Transverse colon (tissue), 4 donors: ENCODE measurements at places on chromosomes 3 and 15.

DNA sequence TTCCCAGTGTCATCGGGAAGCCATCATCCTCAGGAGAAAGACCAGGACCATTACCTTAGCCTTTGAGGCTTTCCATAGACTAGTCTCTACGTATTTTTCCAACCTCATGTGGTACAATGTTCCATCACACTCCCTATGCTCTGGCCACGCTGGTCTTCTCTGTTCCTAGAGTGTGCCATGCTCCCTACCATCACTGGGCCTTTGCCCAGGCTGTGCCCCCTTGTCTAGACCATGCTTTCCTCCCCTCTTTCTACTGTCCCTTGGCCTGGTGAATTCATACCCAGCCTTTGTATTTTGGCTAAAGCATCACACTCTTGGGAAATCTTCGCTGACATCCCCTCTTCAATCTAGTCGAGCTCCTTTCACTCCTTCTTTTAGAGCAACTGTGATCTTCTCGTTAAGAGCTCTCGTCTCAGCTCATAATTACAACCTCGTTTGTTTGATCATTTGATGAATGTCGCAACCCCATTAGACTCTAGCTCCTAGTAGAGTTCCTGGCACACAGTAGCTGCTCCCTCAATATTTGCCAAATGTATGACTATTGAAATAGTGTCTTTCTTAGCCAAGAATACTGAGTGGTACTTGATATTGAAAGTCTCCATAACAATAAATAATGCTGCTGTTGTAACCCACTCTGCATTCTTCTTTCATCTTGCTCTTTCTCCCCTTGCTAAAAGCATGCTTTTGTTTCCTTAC lies 100.2 kb upstream of the FAM3D start:
- DNase-seq = no peak

GRCh38 chr3:58169371-58169770 lies 41.4 kb downstream of the DNASE1L3 start:
- DNase-seq = no peak

DNA sequence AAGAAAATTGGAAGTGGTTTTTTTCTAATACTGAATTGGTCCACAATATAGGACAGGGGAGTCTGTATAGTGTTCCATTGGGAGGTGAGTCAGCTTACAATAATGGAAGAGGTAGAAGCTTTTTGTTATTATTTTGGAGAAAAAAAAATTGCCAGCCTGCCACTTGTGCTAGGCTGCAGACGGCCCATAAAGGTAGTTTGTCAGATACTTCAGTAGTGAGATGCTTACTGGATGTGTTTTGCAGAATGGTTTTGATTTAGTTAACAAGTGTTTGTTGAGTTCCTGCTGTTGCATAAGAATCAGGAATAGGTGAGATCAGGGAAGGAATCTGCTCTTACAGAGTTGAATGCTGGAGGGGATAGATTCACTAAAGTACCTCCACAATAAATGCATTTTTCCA lies 1.0 kb downstream of the DTWD1 start:
- DNase-seq = no peak

GRCh38 chr3:184592371-184593219 lies 31.0 kb downstream of the EPHB3 start:
- no peak for DNase-seq

GRCh38 chr3:133074977-133075376 lies 36.8 kb downstream of the TMEM108 start:
- no peak for DNase-seq

GRCh38 chr3:127395663-127396355 lies 108.0 kb upstream of the PRR20G start:
- DNase-seq = no peak

DNA sequence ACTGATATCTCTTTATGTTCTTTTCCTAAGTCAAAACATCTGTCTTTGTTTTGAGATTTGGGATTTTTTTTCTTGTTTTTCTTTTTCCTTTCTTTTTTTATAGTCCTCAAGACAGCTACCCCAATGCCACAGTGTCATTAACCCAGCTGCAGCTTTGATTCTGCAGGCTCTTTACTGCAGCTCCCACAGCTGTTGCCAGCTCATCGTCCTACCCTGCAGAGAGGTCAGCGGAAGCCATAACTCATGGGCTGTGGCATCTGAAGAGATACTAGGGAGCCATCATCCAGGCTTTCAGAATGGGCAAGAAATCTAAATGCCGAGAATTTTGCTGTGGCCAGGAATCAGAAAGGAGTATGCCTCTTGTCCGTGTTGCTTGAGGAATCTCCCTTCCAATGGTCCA lies 44.3 kb upstream of the SLC24A5 start:
- DNase-seq = no peak

DNA sequence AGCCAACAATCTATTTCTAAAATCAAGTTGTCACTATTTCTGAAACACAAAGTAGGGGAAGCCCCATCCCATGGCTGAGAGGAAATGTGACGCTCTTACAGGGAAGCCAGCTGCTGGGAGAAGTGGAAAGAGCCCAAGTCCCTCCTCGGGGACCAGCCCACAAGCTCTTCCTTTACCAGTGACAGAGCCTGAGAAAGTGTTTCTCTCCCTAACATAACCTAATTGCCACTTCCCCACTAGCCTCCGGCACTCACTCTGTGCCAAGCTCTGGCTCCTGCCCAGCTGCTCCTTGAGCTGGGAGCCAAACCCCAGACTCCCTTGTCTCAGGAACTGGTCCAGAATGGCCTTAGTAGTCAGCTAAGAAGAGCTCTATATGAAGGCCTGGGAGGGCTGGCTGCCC lies 42.9 kb downstream of the TNFAIP8L3 start:
- peak; percentile 19 for DNase-seq

DNA sequence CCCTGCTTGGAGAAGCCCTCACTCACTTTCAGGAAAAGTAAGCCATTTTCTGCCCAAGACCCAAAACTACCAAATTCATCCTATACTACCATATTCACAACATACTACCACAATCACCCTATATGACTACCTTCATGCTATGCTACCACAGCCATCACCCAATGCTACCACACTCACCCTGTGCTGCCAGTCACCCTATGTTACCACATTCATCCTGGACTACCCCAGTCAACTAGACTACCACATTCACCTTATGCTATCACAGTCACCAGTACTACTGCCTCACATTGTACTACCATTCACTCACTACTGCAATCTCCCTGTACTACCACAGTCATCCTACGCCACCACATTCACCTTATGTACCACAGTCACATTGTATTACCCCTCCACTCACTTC lies 58.4 kb upstream of the CDV3 start:
- DNase-seq = no peak

DNA sequence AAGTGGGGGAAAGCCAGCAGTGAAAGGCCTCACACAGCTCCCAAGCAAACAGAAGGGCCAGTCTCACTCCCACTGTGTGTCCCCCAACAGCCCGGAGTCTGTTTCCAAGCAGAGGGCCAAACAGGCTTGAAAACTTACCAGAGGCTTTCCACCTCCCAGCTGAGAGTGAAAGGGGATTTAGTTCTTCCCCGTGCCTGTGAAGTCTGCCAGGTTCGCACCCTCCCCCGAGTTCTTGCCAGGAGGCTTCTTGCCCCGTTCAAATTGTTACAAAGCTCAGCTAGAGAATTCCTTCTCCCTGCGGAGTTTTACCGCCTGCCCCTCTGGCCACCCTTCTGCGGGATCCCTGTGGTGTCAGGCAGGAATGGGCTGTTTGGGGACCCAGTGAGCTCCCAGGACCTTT lies 68.0 kb upstream of the WNT7A start:
- DNase-seq = no peak

- peak; percentile 35 for DNase-seq
These were observed 13.6 kb downstream of the RARRES1 start for GRCh38 chr3:158718490-158719170.

- DNase-seq = no peak
These were observed 43.0 kb downstream of the ABHD5 start for GRCh38 chr3:43733459-43734384.

DNA sequence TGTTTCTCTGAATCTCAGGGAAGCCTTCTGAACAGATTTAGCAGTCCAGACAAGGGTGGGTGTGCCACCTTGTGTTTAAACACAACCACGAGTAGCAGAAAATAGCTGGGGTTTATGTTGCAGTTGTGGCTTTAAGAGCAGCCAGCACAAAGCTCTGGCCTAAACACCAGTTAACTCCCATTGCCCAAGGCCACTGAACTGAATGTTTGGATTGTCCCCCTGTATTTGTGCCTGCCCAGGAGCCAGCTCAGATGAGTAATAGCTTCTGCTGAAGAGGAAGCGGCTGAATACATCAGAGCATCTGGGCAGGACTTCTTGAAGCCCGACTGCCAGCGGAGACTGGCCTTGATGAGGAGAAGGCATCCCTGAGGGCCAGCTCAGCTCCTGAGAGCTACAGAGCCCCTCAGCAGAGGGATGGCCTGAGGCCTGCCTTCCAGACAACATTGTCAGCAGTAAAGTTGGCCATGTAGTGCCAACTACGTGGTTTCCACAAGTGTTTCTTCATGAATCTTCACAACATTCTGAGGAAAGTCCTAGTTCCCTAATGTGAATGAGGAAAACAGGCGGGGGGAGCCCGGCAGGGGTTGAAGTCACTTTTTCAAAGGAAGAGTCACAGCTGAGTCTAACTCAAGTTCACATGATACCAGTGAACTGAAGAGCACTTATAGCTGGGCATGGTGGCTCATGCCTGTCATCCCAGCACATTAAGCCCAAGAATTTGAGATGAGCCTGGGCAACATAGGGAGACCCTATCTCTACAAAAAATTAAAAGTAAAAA lies 65.8 kb upstream of the ZBTB38 start:
- no peak for DNase-seq

DNA sequence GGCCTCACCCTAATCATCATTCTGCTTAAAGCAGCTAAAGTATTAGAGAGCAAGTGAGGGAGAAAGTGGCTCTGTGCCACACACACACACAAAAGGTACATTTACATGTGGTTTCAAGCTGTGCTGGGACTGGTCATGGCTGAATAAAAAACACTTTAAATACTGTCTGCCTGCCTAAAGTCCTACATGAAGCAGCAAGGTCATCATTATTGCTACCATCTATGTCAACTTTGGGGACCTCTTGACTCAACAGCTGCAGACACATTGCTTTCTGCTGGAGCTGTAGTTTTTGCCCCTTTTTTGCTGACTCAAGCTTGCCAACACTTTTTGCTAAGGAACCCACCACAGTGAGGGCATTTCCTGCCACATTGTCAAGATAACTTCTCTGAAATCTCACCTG lies 1237.9 kb downstream of the ROBO2 start:
- no peak for DNase-seq

DNA sequence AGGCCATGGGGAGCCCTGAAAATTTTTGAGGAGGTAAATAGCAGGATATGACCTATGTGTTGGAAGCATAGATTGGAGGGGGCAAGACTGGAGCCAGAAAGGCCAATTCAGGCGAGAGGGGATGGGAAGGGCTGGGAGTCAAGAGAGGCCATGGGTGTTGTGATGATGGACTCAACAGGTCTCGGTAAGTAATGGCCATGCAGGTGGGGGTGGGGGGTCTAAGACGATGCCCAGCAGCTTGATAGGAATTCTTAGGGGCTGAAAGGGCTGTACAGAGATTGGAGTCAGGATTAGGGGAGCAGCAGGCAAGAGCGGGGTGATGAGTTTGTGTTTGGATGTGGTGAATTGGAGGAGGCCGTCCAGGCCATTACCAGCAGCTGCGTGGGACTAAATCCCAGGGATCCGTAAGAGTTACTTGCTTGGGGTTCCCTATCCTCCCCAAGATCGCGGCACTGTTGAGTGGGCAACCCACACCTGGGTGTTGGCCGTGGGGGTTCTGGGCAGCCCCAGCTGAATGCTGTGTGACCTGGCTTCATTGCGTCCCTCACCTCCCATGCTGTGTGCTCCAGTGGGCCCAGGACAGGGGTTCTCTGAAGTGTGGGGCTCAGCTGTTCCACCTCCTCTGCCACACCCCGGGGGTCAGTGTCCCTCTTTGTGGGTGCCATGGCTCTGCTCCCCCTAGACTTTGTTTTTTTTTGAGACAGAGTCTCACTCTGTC lies 41.8 kb upstream of the CHRNB4 start:
- DNase-seq = no peak

DNA sequence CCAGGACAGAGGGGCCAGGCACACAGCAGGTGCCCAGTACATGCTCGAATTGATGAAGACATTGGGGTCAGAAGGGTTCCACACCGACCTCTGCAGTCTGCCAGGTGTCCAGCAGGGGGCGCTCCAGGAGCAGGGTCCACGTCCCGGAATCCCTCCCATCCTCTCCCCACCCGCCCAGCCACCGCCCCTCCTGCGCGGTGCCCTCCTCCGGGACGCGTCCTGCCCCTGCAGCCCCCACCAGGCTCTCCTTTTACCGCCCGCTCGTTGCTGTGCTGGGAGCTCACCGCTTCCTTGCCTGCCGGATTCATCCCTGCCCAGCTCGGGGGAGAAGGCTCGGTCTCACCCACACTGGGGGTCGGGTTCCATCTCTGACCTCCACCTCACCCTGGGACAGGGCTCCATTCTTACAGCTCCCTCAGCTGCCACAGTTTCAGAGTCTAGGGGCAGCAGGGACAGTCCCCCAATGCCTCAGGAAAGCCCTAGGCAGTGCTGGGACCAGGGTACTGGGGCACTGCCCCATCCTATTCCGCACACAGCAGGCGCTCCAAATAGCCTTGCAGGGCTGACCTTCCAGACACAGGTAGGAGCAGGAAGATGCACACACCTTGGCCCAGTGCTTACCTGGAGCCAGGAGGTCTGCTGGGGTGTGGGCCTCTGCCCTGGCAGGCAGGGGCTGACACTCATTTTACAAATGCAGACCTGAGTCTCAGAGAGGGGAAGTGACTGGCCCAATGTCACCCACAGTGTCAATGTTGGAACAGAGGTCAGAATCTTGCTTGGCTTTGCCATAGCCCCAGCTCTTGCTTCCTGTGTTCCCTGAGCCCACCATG lies 31.0 kb downstream of the GRIP2 start:
- DNase-seq = peak; percentile 67

- no peak for DNase-seq
These were observed 245.0 kb downstream of the UACA start for GRCh38 chr15:70518201-70519003.

- no peak for DNase-seq
These were observed 31.0 kb upstream of the ATOSA start for GRCh38 chr15:52710050-52710707.

- DNase-seq = no peak
These were observed 11.2 kb upstream of the KBTBD12 start for GRCh38 chr3:127903611-127904375.

GRCh38 chr15:87212041-87212440 lies 1044.5 kb downstream of the NTRK3 start:
- no peak for DNase-seq

- DNase-seq = no peak
These were observed 8.5 kb downstream of the GRM2 start for GRCh38 chr3:51715231-51715976.

GRCh38 chr3:169034401-169034800 lies 629.1 kb downstream of the MECOM start:
- DNase-seq = no peak
